ENCODE measurements at places on chromosomes 2 and 18.

GRCh38 chr2:84938194-84938879, 32.6 kb upstream of the KCMF1 start:
- no peak for DNase-seq

DNA sequence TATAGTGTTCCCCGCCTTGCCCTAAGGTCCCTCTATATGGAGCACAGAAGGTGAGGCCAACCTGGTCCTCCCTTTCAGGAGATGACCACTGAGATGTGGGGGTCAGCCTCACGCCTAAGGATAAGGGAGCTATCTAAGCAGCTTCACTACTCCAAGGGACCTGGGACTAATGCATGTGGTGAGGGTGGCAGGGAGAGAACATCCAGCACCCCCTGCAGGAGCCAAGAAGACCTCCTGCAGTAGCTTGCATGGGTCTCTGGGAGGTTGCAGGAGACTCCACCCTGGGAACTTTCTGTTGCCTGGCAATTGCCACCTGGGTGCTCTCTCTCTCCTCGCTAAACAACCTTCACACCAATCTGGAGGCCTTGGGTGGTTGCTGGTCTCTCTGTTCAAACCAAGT, 93.0 kb upstream of the KLHL29 start:
- no peak for DNase-seq

DNA sequence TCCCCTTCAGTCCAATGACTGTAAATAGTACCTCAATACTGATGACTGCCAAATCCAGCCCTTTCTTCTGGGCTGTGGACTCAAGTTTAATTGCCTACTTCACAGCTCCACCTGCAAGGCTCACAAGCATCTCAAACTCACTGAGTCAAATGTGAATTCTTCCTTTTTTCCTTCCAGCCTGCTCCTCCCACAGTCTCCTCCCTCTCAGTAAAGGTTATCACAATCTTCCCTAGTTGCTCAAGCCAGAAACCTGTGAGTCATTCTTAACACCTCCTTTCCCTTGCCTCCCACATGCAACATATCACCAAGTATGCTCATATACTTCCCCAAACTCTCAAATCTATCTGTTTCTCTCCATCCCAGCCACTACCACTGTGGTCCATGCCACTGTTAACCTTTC, 3.7 kb upstream of the MFSD6 start:
- no peak for DNase-seq

- DNase-seq, result no peak
These were observed 382.6 kb upstream of the ZNF804A start for GRCh38 chr2:184215745-184216144.

All from G401 (cell line).